ENCODE measurements at places on chromosomes 7 and 10. TPM values are rescaled to one million over a fixed set of nuclear protein-coding genes. Genes with fewer than 3 reads are reported as not detected.

Gene TCAF1
- total RNA-seq: 16.5 TPM

Gene UPK3B
- 0.46 TPM for total RNA-seq

Gene FAM20C
- 0.21 TPM for total RNA-seq

GRCh38 chr10:1569208-1569607, 168.1 kb downstream of the ADARB2 start:
- H3K27me3 ChIP-seq: peaks cover 16% of the 10 kb centered on the region
- no peaks in the 10 kb centered on the region for H3K36me3 ChIP-seq
- H3K4me3 ChIP-seq: no peak overlapping the region
- H3K4me1 ChIP-seq: no peaks in the 10 kb centered on the region
- no peak overlapping the region for H3K27ac ChIP-seq

GRCh38 chr10:16478801-16479200, 42.0 kb downstream of the PTER start:
- H3K27ac ChIP-seq: no peak overlapping the region
- H3K4me1 ChIP-seq: peaks cover 8% of the 10 kb centered on the region
- no peak overlapping the region for H3K4me3 ChIP-seq

- no peaks in the 10 kb centered on the region for H3K36me3 ChIP-seq
- H3K4me3 ChIP-seq: no peak overlapping the region
- H3K4me1 ChIP-seq: no peaks in the 10 kb centered on the region
- no peak overlapping the region for H3K27ac ChIP-seq
Measured at GRCh38 chr10:47367646-47368045, 16.4 kb downstream of the ZNF488 start.

GRCh38 chr7:151780631-151781030, 96.3 kb downstream of the PRKAG2 start:
- H3K27me3 ChIP-seq: no peaks in the 10 kb centered on the region
- no peaks in the 10 kb centered on the region for H3K36me3 ChIP-seq
- peaks cover 6% of the 10 kb centered on the region for H3K4me1 ChIP-seq
- no peak overlapping the region for H3K27ac ChIP-seq
- no peak for DNase-seq

Measured in activated CD4-positive, alpha-beta T cell treated with anti-CD3 and anti-CD28 coated beads for 36 hours (primary cell).